ENCODE measurements at places on chromosomes 7 and 10. TPM values are rescaled to one million over a fixed set of nuclear protein-coding genes. Genes with fewer than 3 reads are reported as not detected.

MBL2 gene
- total RNA-seq: not detected

UCN3 gene
- total RNA-seq: not detected

GPR141 gene
- not detected for total RNA-seq

STAG3 gene
- total RNA-seq: 15.8 TPM

FAM131B gene
- 2.7 TPM for total RNA-seq

SEMA4G gene
- total RNA-seq: 1.6 TPM

- DNase-seq: no peak
Observed at GRCh38 chr7:139495580-139496125, 12.2 kb upstream of the KLRG2 start.

DNA sequence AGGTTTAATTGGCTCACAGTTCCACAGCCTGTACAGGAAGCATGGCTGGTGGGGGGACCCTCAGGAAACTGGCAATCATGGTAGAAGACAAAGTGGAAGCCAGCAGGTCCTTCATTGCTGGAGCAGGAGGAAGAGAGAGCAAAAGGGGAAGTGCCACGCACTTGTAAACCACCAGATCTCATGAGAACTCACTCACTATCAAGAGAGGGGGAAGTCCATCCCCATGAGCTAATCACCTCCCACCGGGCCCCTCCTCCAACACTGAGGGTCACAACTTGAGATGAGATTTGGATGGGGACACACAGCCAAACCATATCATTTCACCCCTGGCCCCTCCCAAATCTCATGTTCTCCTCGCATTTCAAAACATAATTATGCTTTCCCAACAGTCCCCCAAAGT, 171.9 kb upstream of the CACNA2D1 start:
- no peak for DNase-seq

GRCh38 chr10:99161165-99161564, 74.5 kb downstream of the HPSE2 start:
- no peak for DNase-seq

DNA sequence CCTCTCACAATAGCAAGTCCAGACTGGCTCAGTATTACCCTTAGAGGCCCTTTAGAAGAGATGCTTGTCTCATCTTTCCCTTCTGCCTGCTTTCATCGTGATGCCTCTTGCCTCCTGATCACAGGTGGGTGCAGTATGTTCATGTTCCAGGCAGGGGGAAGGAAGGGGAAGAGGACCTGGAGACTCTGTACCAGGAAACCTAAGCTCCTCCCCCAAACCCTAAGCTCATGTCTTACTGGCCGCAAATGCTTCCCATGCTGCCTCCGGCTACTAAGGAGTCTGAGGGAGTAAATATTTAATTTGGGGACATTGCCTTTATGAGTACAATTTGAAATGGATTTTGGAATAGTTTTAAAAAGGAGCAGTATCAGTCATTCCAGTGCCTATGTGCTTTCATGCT, 192.6 kb downstream of the CDCA7L start:
- DNase-seq: no peak

GRCh38 chr10:63832686-63833085, 311.5 kb downstream of the REEP3 start:
- no peak for DNase-seq

- no peak for DNase-seq
Observed at GRCh38 chr10:126917375-126917774, 12.1 kb downstream of the DOCK1 start.

- DNase-seq: peak; percentile 64
Observed at GRCh38 chr10:102322914-102323313, 72.6 kb upstream of the NFKB2 start.

DNA sequence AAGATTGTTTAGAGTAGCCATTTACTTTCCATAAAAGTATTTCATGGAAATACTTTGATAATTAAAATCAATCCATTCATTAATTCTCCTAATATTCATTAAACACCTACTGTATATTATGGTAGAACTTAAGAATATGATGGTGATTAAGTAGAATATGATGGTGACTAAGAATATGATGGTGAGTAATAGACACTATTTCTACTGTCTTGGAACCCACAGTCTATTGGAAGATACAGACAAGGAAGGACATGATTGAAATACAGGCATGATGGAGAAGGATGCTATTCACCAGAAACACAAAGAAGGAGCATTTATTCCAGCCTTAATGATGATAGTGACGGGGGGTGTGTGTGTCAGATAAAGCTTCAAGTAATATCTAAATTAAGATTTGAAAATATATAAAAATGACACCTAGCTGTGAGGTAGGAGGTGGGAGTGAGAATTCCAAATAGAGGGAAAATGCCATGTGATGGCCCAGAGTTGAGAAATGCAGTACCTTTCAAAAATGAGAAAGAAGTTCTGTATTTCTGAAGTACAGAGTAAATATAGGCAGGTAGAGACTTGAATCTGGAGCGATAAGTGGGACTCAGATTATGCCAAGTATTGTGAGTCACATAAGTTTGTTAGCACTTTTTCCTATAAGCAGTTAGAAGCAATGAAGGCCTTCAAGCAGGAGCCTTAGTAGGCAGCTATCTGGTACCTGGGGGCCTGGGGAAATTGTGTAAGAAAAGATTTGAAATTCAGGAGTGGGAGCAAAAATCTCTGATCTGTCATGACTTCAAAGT, 12.5 kb upstream of the CDK13 start:
- DNase-seq: no peak

DNA sequence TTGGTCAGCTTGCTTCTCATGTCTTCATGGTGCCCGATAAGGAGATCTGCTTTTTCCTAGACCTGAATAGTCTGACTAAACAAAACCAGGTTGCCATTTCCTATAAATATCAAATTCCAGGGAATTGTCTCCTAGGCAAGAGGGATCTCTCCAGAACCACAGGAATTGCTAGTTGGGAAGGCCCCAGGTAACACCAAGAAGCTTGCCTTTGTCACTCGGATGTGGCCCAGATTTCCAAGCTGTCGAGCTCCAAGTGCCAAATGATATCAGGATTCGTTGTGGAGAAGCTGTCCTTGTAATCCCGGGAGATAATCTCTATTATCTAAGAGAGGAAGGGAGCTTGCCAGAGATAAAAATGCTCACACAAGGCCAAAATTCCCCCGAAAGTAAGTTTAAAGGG, 1288.5 kb upstream of the AUTS2 start:
- DNase-seq: no peak

- no peak for DNase-seq
Observed at GRCh38 chr7:74627661-74628411, 29.7 kb upstream of the GTF2I start.

- no peak for DNase-seq
Observed at GRCh38 chr7:158849768-158850544, 6.4 kb upstream of the DYNC2I1 start.
